ENCODE measurements at places on chromosomes 3 and 15.

DNA sequence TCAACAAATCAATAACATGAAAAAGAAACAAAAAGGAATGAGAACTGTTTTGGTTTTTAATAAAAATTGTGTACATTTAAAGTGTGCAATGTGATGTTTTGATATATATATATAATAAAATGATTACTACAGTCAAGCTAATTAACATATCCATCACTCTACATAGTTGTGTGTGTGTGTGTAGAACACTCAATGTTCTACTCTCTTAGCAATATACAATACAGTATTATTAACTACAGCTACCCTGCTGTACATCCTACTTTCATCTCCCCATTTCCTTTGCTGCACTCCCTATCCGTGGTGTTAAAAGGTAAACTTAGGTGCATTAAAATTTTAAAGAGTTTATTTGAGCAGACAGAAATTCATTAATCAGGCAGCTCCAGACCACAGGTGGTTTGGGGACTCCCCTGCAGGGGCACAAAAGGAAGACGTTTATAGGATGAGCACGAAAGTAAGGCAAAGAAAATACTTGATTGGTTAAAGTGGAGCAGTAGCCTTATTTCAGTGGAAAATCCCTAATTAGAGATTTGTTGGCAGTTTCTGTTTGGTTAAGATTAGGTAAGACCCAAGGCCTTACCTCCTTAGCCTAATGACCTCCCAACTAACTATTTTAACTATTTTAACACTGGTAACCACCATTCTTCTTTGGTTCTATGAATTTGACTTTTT lies 61.8 kb upstream of the SNRK start:
- DNase-seq = no peak

- DNase-seq = no peak
These were observed 83.6 kb upstream of the SMAD3 start for GRCh38 chr15:66981771-66982170.

- DNase-seq = no peak
These were observed 7.7 kb downstream of the FSTL1 start for GRCh38 chr3:120442975-120443517.

- no peak for DNase-seq
These were observed 48.7 kb upstream of the IREB2 start for GRCh38 chr15:78389322-78389721.

DNA sequence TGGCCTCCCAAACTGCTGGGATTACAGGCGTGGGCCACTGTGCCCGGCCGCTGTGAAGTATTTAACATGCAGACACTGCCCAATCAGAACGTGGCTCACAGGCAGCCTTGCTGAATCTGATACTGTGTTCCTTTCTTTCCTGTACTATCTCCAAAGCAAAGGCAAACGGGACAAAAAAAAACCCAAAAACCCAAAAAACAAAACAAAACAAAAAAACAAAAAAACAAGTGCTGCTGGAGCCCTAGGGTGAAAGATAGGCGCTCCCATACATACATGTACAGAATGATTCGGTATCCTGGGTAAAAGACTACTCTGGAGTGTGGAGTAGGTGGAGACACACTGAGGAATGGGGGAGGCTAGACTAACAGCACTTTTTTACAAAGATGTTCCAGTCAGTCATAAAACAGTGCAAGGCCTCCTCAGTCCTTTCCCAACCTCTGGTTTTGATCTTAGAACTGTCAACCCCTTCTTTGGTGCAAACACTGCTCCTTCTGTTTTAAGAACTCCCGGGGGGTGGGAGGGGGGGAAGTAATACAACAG lies 7.7 kb upstream of the MAP1A start:
- no peak for DNase-seq

DNA sequence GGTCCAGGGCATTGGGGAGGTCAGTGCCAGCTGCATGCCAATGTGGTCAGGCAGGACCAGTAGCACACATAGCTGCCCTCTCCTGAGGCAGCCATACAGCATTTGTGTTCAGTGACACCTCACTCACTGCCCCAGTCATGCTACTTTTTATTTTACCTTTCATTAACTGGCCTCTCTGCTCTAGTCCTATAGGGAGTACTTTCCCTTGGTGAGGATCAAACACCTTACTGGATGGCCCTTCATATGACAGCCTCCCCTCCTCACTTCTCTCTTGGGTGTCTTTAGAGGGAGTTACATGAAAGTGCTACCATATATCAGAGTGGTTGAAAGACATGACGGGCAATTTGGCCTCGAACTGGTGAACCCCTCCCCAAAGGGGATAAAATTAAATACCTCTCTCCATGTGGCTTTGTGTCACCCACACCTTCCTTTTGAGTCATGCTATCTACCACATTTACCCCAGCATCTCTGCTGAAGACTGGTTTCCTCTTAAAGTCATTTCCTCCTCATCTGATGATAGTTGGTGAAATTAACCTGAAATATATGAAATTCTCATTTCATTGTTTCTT lies 17.6 kb downstream of the RLBP1 start:
- no peak for DNase-seq

DNA sequence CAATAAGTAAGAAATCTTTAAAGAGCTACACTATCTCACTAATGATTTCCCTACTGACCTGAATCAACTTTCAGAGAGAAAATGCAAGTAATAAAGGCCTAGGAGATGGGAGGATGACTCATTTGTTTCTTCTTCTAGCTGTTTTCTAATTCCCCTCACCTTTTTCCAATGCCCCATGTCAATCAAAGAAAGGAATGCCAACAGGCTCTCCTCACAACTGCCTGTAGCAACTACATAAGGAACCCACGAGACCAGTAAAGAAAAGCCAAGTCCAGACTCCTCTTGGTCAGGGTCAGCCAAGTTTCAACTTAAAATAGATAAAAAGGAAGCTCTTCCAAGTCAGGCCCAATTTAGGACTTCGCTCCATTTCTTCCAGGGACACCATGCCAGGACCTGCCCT lies 201.9 kb downstream of the TNIK start:
- DNase-seq = no peak

GRCh38 chr15:74222240-74223119 lies 13.6 kb upstream of the CCDC33 start:
- no peak for DNase-seq

DNA sequence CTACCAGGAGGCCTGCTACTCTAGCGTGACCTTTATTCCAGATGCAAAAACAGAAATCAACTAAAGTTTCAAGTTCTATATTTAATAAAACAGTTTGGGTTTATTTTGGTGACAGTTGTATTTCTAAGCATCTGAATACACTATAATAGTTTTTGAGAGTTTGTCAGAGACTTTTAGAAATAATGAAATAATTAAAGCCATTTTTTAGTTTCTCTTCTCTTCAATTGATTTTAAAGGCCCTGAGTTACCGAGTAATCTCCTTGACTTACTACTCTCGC lies 523.4 kb downstream of the CADM2 start:
- DNase-seq = no peak

DNA sequence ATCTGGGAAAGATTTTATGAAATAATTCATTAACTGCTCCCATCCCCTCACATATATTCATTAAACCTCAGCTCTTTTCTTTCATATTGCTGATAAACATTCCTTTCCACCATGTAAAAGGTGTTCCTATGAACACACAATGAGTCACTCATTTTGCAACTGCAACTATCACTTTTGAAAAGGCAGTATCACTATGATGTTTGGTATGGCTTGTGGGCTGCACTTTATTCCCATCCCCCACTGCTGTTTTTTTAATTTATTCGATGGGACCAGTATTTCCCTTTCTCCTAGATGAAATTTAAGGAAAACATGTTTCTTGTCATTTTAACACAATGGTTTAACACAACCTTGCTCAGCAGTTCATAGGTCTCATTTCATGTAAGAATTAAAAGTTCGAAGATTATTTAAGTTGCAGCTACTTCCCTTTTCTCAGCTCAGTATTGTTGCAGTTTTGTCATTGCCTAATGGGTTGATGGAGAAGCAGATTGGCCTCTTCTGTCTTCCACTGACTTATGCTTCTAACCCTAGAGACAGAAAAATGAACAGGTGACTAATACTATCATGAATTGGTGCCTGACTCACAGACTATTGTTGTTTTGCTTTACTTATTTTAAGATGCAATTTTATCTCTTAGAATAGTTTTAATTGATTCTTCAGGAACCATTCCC lies 280.3 kb downstream of the ZPLD1 start:
- DNase-seq = no peak

DNA sequence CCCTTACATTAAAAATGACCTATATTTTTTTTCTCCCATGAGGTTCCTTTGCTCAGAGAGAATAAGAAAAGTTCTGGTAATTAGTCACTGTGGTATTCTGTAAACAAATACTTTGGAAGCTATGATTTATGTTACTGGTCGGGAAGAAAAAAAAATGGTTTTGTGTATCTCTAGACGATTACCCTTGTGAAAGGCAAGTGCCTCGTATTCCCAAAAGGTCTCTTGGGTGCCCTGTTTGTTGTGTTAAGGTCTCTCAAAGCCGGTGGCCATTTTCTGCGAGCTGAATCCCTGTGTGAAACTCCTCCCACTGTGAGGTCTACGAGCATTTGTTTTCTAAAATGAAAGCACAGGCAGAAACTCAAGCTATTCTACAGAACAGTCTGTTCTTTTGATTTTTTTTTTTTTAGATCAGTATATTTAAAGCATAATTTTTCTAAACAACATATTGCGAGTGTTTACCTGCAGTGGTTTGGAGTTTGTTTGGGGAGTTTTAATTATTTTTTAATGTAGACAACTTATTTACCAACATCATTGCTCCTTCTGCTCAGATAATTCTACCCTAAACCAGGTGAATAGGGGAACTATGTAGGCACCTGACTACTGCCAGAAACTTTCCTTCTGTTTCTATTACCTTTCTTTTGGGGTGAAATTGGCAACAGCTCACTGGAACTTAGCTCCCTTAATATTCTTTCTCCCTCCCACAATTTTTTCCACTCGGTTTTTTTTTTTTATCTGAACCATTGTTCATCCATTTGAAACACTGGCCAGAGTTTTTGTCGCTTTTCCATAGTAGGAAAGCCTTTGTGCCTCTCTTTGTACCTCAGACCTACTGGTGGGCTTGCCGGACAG lies 44.0 kb downstream of the ZBTB38 start:
- peak; percentile 18 for DNase-seq

DNA sequence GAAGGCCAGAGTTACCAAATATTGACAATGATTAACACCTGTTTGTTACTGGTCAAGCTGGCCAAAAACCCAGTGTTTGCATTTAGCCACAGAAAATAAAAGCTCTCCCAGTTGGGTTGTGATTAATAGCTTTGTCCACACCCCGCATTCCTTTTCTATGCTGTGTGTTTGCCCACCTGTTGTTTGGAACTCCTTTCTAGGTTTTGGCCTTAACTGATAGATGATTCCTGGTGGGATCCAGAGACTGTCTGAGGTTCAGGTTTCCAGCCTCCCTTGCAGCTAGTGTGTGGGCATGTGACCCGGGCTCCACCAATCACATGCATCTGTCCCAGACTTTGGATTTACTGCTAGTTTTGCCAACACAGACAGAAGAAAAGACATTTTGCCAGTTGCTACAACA lies 83.8 kb downstream of the PTPRG start:
- DNase-seq = no peak

- DNase-seq = no peak
These were observed 40.5 kb downstream of the CMTM7 start for GRCh38 chr3:32432045-32432710.

DNA sequence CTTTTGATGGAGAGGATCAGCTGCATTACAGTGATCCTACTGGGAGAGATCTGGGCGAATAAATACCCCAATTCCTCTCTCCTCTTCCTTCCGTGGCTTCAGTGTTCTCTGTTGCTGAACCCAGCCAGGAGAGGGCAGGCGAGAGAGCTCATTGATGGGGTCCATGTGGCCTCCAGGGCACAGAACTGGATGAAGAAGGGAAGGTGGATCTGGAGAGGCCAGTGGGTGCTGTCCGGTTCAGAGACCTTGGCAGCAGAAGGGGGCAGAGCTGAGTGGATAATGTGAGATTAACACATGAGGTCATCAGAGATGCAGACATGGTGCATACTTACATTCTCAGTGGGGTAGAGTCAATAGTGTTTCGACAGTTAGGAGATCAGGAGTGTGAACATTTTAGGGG lies 193.6 kb downstream of the CLSTN2 start:
- DNase-seq = peak; percentile 40

GRCh38 chr3:14935592-14936345 lies 11.6 kb upstream of the NR2C2 start:
- no peak for DNase-seq

GRCh38 chr3:141087778-141088130 lies 36.6 kb downstream of the SPSB4 start:
- no peak for DNase-seq

DNA sequence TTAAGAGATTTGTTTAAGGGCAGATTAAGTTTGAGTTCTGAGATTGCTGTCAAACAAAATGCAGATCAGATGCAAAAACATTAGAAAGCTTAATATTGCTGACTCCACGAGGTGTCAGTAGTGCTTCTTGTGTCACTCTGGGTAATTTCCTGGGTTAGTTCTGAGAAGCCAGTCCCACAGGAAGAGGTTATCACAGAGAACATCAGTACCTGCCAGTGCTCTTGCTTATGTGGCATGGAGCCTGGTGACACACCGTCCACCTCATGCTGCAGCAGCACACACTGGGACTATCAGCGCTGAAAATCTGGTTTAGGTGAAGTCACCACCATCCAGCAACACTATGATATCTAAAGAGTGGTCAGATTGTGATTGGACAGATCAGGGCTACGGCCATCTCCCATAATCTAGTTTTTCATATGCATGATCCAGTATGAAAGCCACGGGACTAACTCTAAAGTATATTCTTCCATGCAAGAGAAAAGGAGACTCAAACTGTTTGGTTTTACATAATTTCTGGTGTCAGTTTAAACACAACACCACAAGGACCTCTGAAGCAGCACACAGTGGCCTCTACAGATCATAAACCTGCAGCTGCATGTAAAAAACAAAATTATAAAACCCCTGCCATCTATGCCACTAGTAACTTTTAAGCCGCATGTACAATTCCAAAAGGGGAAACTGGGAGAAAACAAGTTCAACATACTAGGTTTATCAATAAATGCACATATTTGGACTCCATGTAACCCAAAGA lies 36.1 kb upstream of the MYO5C start:
- DNase-seq = no peak

- DNase-seq = no peak
These were observed 229.4 kb upstream of the AZI2 start for GRCh38 chr3:28577941-28578500.

GRCh38 chr3:12483410-12483809 lies 870 bp upstream of the TSEN2 start:
- DNase-seq = no peak

DNA sequence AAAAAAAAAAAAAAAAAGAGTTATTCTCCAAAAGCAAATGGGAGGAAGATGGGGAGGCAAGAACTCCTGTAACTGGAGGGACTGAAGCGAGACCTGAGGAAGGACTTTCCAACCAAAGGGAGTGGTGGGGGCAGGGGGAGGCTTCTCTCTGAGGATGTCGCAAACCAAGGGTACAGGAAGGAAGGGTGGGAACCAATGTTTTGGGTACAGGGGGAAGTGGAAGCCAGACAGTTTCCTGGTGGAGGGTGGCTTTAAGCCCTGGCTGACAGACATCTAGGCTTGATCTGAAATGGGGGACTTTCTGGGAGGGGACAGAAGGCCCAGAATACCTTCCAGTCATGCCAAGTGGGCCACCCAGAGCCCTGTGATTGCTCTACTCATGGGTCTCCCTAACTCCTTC lies 27.0 kb downstream of the VIPR1 start:
- DNase-seq = no peak
